ENCODE measurements at places on chromosomes 7 and 10. TPM values are rescaled to one million over a fixed set of nuclear protein-coding genes. Genes with fewer than 3 reads are reported as not detected.

HOXA7 gene
- 0.44 TPM for total RNA-seq

GCK gene
- not detected for total RNA-seq

PLA2G12B gene
- total RNA-seq = not detected

CALML3 gene
- total RNA-seq = 0.25 TPM

PODXL gene
- 1.6 TPM for total RNA-seq

C10orf67 gene
- total RNA-seq = 0.21 TPM

CEP55 gene
- total RNA-seq = 25.2 TPM

ABI1 gene
- total RNA-seq = 43.0 TPM

TFR2 gene
- not detected for total RNA-seq

ZSWIM8 gene
- total RNA-seq = 112 TPM

TMEM178B gene
- 0.02 TPM for total RNA-seq
